Upper lobe of left lung (tissue), 6 donors: ENCODE measurements at places on chromosomes 4 and X. TPM values are rescaled to one million over a fixed set of nuclear protein-coding genes. Genes with fewer than 3 reads are reported as not detected.

CACNA1F gene
- 4.0 TPM for total RNA-seq

SATL1 gene
- total RNA-seq, result not detected

CSN1S1 gene
- not detected for total RNA-seq

PAGE2B gene
- not detected for total RNA-seq

SHOX gene
- not detected for total RNA-seq

PDGFC gene
- 35.6 TPM for total RNA-seq
